ENCODE measurements at places on chromosomes 16 and 17. TPM values are rescaled to one million over a fixed set of nuclear protein-coding genes. Genes with fewer than 3 reads are reported as not detected.

Gene MT1M
- 0.65 TPM for total RNA-seq

Gene MYH2
- not detected for total RNA-seq

Gene C16orf74
- 34.3 TPM for total RNA-seq

Gene SOX9
- not detected for total RNA-seq

Measured in vein endothelial cell (primary cell).